Substantia nigra (tissue), 51 donors: ENCODE measurements at places on chromosomes 3 and 15.

GRCh38 chr3:141275973-141276372 is 44.3 kb downstream of the PXYLP1 start:
- no peak for DNase-seq

DNA sequence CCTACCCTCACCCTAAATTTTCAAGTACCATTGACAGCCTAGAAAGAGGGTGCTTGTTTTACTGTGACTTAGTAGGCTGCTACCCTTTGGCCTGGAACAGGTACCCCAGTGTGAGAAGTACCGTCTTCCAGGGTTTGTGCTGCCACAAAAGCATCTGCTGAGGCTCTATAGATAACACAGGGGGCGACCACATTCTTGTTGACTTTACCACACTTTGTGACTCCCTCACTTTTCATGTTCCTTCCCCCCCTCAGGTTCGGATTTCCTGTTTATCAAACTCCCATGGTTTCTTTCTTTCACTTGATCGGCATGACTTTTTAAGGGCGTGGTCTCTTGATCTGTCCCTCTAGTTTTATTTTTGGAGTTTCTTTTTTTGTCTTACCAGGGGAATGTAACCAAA is 23.5 kb downstream of the EXOG start:
- no peak for DNase-seq

DNA sequence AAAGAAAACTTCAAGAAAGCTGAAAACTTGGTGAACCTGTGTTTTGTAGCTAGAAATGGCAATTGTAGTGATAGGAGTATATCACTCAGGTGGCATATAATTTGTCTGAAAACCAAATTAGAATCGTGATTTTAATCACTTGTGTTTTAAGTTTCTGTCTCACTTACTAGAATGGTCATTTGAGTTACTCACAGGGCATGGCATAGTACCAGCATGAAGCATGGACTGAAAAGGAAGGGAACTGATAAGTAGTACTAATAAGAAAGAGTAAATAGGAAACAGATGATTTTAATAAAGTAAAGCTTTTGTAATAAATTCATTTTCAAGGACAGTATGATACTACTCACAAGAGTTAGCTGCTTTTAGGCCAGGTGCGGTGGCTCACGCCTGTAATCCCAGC is 22.1 kb downstream of the OSBPL11 start:
- no peak for DNase-seq

DNA sequence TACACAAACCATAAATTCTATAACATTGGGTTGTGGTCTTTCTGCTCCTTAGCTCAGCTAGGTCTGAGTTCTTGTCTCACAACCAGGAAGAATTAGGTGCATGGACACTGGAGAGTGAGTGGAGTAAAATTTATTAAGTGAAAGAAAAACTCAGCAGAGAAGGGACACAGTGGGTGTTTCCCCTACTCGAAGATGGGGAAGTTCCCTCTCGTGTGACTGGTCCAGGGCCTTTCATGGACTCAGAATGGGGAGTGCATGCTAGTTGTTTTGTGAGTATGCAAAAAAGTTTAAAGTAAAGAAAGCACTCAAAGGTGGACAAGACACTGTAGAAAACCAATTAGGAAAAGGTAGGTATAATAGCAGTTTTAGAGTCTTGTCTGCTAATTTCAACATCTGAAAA is 215.5 kb upstream of the RORA start:
- no peak for DNase-seq

GRCh38 chr3:24199775-24200247 is 254.7 kb downstream of the NR1D2 start:
- no peak for DNase-seq

- DNase-seq: no peak
Observed at GRCh38 chr3:58111513-58112184, 99.1 kb downstream of the DNASE1L3 start.

DNA sequence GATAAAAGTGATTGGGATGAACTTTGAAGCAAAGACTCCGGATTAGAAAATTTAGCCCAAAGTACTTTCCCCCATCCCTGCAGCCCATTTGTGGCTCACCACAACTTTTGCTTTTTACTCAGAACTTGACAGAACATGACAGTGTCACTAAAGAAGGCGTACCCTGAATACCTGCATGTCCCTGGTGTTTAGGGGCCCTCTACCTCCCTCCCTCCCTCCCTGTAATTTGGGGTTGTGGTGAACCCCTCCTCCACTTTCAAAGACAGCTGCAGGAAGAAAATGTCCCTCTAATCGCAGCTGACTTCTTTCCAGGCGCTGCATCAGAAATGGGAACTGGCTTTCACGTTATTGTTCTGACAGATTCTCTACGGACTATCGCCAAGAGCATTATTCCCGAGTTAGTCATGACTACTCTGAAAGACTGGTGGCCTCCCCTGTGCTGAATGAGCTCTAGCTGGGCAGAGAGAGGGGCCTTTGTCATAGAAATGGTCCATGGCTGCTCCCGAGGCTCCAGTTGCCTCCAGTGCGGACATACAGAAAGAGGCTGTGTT is 93.2 kb upstream of the ARHGEF3 start:
- peak; percentile 16 for DNase-seq

DNA sequence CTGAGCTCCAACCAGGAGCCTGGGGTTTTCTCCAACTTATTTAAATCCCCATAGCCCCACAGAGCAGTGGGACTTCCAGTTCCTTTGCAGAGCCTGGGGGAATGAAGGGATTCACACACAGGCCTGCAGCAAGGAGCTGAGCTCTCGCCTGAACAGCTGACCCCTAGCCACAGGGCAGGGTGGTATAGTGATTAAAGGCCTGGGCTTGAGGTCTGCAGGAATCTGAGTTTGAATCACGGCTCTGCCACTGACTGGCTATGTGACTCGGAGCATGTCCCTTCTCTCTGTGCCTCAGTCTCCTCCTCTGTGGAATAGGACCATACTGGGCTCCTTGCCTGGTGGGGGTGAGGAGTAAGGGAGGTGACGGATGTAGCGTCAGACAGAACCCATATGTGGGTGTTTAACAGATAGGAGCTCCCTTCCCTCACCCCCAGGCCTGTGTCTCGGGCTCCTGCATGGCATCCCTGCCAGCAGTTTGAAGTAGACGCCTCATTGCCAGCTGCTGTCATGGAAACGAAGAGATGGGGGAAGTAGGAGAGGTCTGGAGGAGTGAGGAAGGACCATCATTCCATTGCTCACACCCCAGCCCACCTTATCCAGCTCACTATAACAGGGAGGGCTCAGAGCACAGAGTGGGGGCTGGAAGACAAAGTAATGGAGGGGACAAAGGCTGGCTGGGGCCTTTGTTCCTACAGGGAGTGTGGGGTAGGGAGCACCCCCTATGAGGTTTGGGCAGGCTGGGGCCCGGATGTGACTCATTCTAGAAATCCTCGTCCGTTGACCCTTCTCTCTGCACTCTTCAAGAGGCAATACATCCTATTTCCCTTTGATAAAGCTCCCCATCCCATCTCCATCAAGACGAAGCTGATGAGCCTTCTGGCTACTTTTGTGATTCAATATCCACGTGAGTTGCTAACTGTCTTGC is 14.8 kb downstream of the HRH1 start:
- DNase-seq: no peak

DNA sequence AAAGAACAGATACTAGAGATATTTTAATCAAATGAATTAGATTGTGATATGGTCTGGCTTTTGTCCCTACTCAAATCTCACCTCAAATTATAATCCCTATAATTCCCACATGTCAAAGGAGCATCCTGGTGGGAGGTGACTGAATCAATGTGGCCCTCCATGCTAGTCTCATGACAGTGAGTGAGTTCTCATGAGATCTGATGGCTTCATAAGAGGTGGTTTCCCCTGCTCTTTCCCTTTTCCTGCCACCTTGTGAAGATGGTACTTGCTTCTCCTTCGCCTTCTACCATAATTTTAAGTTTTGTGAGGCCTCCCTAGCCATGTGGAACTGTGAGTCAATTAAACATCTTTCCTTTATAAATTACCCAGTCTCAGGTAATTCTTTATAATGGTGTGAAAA is 82.8 kb downstream of the FAIM start:
- DNase-seq: no peak

- DNase-seq: no peak
Observed at GRCh38 chr15:41080144-41080543, 35.9 kb downstream of the INO80 start.

DNA sequence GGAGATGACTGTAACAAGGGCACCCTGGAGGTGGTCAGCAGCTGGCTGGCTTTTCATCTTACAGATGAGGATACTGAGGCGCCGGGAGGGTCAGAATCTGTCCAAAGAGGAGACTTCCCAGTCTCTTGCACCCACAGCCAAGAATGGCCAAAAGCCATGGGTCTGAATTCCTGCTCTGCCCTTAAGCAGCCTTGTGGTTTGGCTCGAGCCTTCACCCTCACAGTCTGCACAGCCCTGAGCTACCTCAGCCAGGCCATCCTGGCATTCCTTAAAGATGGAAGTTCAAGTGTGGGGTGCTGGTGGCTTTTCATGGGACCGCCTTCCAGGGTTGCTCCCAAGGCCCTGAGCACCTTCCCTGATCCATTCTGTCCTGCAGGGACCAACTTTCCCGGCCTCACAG is 59.2 kb downstream of the CACNA2D2 start:
- DNase-seq: no peak

- DNase-seq: no peak
Observed at GRCh38 chr3:115804200-115804599, 180.9 kb downstream of the GAP43 start.

- DNase-seq: no peak
Observed at GRCh38 chr15:40743921-40744814, 10.9 kb downstream of the RMDN3 start.

GRCh38 chr15:65916664-65917406 is 47.5 kb downstream of the RAB11A start:
- DNase-seq: peak; percentile 56

GRCh38 chr3:192422321-192422996 is 304.9 kb downstream of the FGF12 start:
- no peak for DNase-seq

GRCh38 chr3:193452338-193452737 is 73.8 kb upstream of the ATP13A5 start:
- DNase-seq: no peak

GRCh38 chr15:41794081-41794480 is 19.8 kb downstream of the MAPKBP1 start:
- no peak for DNase-seq

DNA sequence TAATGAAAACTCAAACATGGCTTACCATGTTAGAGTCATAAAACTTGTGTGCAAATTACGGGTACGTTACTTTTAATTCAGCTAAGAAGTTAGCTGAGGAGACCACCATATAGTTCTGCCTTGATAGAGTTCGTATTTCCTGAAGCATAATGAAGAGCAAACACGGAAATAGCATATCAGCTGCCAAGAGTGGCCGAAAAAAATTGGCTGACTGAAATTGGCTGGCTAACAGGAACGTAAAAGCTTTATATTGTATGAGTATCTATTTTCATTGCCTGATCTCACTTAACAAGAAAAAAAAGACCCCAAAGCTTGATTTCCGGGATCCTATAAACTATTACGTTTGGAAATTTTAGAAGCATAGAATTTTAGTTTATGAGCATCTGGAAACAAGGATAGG is 1222.9 kb downstream of the ZPLD1 start:
- DNase-seq: no peak

DNA sequence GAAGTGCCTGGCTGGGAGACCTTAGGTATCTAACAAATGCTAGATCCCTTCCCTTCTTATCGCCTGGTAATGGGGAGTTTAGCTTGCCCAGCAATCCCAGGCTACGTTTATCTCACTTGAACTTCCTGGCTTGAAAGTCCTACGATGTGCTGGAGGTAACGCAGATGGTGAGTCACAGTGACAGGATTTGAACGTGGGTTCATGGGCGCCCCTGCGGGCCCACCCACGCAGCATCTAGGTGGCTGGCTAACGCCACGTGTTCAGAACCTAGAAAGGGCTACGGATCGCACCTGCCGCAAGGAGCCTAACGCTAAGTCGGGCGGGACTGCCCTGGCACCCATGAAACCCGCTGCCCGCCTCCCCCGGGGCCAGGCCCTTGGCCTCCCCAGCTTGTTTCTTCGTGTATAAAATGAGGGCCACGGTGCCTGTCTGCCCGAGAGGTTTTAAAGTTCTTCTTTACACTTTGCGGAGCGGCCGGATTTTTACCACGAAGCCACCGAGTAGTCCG is 600 bp upstream of the USP3 start:
- DNase-seq: peak; percentile 58

GRCh38 chr15:69843900-69844304 is 253.8 kb downstream of the TLE3 start:
- DNase-seq: no peak

GRCh38 chr3:36900474-36901443 is 44.1 kb downstream of the TRANK1 start:
- no peak for DNase-seq

DNA sequence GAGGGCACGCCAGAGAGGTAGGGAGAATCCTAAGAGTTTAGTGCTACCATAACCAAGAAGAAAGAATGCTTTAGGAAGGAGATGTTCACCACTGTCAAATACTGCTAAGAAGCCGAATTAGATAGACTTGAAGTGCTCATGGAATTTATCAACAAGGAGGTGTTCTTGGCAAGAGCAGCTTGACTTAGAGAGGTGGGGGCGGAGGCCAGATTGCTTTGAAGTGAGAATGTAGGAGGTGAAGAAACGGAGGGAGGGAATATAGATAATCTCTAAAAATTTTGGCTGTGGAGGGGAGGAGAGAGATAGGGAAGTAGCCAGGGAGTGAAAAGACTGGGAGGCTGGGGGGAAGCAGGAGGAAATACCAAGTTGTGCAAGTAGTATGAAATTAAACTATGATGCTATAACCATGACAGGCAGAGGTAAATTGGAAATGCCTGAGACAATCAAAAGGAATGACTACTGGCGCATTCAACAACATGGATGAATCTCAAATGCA is 35.5 kb downstream of the GADL1 start:
- DNase-seq: no peak

DNA sequence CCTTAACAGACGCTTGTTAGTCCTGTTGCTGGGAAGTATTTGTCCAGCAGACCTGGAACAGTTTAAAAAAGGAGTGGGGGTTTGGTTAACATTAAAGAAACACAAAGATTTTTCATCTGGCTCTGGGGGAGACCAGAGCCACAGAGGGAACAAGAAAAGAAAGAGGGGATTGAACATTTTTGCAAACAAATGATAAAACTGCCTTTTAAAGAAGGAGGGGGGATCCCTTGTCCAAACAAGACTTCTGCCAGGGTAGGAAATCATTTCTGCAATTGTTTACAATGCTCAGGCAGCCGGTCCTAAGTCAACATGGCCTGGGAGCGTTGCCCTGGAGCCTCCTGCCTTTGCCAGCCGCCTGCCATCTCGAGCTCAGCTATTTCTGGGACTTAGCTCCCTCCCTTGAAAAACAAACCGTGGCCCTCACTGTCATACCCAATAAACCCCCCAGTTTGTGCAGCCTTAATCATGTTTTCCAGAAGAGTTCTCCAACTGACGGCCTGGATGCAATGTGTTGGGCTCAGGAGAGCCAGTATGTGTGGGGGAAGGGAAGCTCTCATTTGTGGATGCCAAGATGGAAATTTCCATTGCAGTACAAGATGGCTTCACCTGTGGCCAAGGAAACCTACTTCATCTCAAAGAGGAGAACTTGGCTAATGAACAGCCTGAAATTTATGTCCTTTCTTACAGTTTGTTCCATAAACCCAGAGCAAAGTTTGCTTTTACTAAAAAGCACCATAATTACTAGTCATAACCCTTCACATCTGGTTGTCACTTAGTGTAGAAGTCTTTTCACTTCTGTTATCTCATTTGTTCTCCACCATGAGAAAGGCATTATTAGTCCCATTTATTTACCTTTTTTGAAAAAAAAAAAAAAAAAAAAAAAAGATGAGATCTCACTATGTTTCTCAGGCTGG is 75.9 kb upstream of the RNU6-1 start:
- DNase-seq: peak; percentile 38
